ENCODE measurements at places on chromosomes 3 and 15.

DNA sequence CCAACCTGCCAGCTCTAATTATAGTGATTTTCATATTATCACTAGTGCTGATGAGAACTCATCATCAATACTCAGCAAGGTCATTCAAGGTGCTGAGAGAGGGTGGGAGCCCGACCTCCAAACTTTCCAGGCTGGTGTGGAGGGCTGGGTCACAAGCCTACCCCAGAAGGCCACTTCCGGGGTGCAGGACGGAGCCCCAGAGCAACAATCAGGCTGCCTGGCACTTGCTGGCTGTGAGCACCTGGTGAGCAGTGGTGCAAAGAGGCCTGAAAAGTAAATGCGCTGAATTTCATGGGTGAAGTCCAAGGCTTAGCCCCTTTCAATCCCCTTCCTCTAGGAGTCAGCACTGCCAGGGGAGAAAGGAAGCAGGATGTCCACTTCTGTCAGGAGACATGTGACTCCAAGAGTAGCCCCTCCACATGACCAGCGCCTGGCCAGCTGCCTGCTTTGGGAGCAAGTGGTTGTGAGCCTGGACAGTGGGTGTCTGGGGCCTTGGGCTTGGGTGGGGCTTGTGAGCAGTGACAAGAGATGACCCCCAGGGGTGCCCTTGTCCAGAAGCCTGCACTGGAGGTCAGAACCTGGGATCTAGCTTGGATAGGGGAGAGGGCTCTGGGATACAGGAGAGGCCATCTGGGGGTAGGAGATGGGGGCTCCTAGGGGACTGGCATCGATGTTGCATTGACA is 165.0 kb upstream of the TLE3 start:
- no peak for DNase-seq

DNA sequence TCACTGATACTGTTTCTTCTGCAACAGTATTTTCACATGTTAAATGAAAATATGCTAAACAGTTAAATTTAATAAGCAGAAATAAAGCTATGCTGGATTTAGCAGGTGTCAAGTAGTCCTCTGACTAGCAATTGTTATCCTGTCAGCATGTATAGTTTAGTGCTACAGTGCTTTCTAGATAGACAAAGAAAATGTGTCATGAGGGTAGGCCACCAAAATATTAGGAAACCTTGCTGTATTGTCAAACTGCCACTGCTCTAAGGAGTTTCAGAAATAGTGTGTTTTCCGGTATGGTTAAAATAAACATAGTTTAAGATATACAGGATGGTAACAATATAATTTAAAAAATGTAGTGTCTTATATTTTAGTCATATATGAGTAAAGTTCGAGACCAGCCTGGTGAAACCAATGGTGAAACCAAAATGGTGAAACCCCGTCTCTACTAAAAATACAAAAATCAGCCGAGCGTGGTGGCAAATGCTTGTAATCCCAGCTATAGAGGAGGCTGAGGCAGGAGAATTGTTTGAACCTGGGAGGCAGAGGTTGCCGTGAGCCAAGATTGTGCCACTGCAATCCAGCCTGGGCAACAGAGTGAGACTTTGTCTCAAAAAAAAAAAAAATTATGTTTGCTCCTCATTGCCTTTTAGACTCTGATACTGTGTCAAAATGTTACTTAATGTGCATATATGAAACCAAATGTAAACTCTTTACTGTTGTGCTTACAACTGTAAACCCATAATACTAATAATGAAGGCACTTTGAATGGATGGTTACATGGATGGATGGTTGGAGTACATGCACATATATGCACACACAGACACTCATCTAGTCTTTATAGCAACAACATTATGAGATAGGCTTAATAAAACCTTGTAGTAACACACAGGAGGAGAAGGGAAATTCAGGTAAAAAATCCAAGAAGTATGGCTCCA is 204.8 kb downstream of the RSRC1 start:
- no peak for DNase-seq

DNA sequence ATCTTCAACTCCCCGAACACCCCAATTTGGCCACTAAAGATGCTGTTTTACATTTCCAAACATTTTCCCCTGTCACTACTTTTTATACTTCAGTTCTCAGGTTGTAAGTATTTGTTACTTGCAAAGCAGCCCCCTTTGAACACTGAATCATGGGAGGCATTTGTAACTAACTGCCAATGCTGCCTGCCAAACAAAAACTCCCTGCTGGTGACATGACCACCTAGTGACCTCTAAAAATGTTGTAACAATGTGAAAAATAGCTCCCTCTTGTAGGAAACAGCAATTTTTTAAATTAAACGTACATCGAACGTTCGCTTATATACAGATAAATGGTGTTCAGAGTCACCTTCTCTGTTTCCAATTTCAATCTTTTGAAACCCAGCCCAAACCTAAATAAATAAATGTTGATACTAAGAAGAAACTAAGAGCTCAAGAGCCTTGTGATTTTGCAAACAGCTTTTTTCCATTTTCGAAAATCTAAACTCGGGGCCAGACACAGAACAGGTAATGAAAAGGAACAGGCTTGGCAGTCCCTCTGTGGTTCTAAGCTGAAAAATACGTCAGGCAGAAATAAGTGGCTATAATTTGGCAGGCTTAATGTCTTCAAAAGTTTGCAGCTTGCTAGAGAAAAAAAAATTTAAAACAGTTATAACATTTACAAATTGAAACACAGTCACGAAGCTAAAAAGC is 268.6 kb upstream of the WNT5A start:
- DNase-seq: no peak

DNA sequence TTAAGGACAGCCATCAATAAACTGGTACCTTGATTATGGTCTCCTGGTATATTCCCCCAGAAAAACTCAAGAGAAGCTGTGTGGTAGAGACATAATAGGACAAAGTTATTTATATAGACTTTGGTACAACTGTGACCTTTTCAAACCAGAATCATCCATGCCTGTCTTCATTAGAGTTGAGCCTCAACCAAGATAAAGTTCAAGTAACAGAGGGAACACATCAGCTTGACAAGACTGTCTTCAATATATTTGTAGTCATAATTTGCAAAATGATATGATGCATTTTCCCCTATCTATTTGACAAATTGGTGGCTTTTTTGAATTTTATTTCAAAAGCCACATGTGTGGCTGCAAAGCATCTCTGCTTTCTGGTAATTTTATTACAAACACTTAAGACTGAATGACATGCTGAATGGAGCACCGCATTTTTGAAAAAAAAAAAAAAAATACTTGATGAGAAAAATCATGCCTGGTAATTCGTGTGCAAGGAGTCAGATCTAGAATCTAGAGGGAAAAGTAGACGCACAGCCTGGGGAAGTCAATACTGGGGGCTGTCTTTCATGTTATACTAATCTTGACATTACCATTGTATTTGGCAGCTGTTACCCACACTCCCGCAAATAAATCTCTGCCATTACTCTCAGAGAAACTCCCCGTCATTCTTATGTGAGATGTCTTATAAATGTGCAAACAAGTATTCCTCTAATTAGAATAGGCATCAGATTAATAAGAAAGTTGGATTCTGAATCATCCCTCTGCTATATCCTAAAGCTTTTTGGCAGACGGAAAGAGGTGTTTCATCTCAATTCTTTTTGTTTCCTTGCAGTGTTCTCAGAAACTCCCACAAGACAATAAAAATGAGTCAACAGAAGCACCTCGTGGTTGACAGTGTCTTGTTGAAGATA is 554.8 kb upstream of the CBLB start:
- DNase-seq: peak; percentile 56

- peak; percentile 32 for DNase-seq
Measured at GRCh38 chr3:113165841-113166240, 45.5 kb upstream of the BOC start.

GRCh38 chr3:162073422-162073975 is 576.9 kb downstream of the OTOL1 start:
- no peak for DNase-seq

- no peak for DNase-seq
Measured at GRCh38 chr3:51362476-51362875, 22.6 kb upstream of the MANF start.

- no peak for DNase-seq
Measured at GRCh38 chr3:118495206-118495605, 539.4 kb downstream of the IGSF11 start.

DNA sequence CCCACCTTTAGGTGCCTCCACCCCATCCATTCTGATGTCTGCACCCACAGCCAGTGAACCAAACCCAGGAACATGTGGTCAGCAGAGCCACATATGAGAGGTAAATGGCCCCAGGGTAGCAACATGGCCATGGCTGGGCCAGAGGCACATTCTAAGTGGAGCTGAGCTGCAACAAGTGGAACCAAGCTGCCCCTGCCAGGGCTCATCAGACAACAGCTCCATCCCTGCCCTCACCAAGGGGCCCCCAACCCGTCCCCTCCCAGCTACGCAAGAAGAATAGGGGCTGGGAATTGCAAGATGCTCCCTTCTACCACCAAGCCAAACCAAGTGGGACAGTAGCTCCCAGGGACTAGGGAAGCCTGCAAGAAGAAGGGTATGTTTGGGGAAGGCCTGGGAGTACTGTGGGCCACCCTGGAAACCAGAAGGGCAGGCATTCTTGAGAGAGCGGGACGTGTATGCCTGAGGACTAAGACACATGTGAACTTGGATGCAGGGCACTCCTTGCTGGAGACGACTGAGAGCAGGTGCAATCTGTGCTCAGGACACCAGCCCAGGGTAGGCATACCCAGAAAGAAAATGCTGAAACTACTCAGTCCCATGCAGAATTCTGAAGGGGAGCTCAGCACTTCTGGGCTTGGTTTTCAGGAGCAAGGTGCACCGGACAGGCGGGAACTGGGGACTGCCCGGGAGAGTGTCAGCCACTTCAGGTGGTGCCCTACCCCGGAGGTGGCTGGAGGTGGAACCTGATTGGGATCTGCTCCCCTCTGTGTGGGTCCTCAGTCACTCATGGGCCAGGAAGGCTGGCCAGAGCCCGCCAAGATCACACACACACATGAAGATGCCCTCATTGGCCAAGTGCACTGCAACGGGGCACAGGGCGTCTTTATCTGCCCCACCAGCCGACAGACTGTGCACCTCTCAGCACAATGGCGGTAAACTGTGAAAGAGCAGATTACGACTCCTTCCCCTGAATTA is 9.5 kb downstream of the MYL3 start:
- DNase-seq: no peak

GRCh38 chr15:34490417-34491193 is 53.0 kb upstream of the GOLGA8A start:
- peak; percentile 5 for DNase-seq

DNA sequence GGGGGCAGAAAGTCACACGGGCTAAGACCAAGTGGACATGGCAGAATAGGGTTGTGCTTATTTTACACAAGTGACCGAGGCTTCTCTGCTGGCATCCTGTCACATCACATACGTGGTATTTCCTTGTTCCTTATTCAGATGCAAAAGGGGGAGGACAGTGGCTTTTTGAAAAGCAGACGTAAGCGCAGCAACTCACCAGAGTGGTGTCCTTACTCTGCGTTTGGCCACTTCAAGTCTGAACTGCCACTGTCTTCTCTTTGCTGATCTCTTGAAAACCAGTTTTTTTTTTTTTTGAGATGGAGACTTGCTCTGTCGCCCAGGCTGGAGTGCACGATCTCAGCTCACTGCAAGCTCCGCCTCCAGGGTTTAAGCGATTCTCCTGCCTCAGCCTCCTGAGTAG is 113.2 kb downstream of the SOX2 start:
- DNase-seq: no peak

GRCh38 chr3:143329567-143330211 is 210.1 kb downstream of the CHST2 start:
- peak; percentile 25 for DNase-seq

DNA sequence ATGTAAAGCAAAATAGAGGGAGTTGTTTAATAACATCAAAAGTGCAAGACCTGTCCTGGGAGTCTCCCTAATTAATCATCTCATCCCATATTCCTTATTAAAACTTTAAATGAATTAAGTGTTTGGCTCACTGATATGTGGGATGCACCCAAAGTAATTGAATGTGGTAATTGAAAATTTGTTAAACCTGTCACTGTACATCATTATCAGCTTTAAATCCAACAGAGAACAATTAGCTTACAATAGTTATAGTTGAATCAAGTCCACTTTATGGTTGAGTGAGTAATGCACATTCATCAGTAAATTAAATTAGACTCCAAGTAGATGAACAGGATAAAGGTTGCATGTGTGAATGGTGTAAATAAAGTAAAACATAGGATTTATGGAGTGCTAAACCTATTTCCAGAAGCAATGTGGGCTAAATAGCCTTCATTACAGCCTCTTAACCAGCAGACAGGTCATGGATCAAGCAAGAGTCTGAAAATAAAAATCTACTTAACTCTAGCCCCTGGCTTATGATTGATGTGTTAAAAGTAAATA is 608.2 kb upstream of the CCDC54 start:
- DNase-seq: no peak

DNA sequence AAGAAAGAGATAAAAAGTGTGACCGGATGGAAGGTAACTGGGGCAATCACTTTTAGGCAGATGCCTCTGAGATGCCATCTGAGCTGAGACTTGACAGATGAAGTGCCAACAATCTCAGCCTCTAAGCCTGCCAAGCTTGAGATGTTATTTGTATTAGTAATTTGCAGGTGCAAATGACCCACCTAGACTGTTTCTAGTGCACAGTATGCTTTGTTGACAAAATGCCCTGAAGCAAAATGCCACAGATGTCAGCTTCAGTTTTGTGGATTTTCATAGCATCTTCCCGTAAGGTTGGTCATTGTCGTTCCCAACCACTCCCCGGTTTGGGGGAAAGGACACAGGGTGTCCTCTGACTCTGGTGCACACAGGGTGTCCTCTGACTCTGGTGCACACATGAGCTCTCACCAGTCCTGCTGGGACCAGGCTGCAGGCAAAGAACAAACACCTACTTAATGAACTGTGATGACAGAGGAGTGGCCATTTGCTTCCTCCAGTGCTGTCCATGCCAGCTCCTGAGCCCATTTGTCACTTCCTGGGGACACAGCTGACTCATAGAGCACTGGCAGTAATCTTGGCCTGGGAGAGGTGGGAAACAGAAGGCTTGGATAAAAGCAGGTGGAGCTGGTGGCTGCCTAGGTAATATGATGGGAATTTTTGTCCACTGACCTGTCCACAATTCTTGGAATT is 16.7 kb upstream of the PPP1R2 start:
- DNase-seq: no peak

DNA sequence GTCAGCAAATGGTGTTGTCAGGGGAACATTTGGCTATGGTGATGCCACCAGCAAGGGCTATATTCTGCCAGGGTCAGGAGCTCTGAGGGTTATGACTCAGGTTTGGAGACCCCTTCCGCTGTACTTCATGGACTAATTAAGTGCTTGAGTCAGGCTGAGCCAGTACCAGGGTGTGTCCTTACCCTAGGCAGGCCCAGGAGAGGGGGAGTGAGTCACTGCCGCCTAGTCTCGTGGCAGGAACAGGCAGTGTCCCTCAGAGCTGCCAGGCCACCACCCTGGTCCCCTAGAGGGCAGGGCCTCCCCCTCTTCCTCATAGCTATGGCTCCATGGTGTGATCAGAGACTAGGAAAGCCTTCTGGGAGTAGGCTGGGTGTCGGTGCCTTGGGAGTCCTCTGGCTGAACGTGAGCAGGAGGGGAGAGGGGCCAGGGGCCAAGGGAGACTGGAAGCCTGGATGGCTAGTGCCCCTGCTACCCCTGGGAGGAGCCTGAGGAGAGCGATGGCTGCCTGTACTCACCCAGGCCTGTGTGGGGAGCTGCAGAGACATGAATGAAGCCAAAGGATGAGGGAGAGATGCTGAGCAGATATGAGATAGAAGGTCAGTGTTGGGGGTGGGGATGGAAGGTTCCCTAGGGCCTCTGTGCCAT is 10.6 kb downstream of the MAPKAPK3 start:
- peak; percentile 34 for DNase-seq
